ENCODE measurements at places on chromosomes 2 and 18.
A peak's percentile ranks its signal among the peaks of the same experiment; 100 is the strongest.

GRCh38 chr2:164969909-164970690, 14.8 kb upstream of the SLC38A11 start:
- no peak for DNase-seq

DNA sequence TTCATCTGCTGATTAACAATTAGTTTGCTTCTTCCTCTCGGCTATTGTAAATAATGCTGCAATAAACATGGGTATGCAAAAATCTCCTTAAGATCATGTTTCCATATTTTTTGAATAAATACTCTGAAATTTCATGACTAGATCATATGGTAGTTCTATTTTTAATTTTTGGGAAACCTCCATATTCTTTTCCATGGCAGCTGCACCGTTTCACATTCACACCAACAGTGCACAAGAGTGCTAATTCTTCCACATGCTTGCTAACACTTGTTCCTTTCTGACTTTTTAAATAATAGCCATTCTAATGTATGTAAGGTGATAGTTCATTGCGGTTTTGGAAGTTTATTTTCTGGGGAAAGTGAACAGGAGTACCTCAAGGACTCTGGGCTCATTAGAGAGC, 52.6 kb upstream of the TACR1 start:
- no peak for DNase-seq

- no peak for DNase-seq
Measured at GRCh38 chr18:76052227-76052595, 442.8 kb downstream of the ZNF516 start.

GRCh38 chr18:48023334-48024008, 93.0 kb upstream of the SMAD2 start:
- peak; percentile 53 for DNase-seq

GRCh38 chr2:64311191-64311910, 142.6 kb upstream of the LGALSL start:
- no peak for DNase-seq
